GM23248 (cell line): ENCODE measurements at places on chromosomes 4 and X. TPM values are rescaled to one million over a fixed set of nuclear protein-coding genes. Genes with fewer than 3 reads are reported as not detected.

- no peak overlapping the region for H3K4me3 ChIP-seq
- H3K36me3 ChIP-seq: no peaks in the 10 kb centered on the region
- H3K27ac ChIP-seq: no peak overlapping the region
- no peaks in the 10 kb centered on the region for H3K27me3 ChIP-seq
- no peak for DNase-seq
- H3K4me1 ChIP-seq: no peaks in the 10 kb centered on the region
These were observed 384.9 kb downstream of the TLL1 start for GRCh38 chr4:166257891-166258290.

- no peaks in the 10 kb centered on the region for H3K27me3 ChIP-seq
- H3K4me3 ChIP-seq: no peak overlapping the region
- no peak overlapping the region for H3K27ac ChIP-seq
- no peak for DNase-seq
- H3K4me1 ChIP-seq: peaks cover 20% of the 10 kb centered on the region
These were observed 93.6 kb downstream of the TSPAN5 start for GRCh38 chr4:98564852-98565251.

DNA sequence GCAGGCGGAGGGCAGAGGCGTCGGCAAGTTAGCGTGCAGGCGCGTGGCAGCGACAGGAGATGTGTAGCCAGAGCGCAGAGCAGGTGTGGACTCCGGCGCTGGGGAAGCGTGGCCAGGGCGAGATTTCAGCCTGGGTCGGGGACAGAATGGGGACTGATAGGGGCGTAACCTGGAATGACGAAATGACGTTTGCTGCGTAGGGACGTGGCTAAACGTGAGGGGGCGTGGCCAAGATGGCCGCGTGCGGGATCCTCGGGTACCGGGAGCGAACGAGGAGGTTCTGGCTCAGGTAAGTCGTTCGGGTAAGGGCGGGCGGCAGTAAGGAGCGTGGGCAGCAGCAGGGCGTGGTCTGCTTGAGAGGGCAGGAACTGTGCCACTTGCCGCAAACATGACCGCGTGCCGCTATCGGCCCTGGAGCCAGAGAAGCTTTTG is 10.9 kb upstream of the CLTRN start:
- peak; percentile 83 for DNase-seq
- 0 out of 2 replicates have a peak, but pooled peaks cover 3% of the 10 kb centered on the region for H3K4me1 ChIP-seq
- no peaks in the 10 kb centered on the region for H3K36me3 ChIP-seq

DNA sequence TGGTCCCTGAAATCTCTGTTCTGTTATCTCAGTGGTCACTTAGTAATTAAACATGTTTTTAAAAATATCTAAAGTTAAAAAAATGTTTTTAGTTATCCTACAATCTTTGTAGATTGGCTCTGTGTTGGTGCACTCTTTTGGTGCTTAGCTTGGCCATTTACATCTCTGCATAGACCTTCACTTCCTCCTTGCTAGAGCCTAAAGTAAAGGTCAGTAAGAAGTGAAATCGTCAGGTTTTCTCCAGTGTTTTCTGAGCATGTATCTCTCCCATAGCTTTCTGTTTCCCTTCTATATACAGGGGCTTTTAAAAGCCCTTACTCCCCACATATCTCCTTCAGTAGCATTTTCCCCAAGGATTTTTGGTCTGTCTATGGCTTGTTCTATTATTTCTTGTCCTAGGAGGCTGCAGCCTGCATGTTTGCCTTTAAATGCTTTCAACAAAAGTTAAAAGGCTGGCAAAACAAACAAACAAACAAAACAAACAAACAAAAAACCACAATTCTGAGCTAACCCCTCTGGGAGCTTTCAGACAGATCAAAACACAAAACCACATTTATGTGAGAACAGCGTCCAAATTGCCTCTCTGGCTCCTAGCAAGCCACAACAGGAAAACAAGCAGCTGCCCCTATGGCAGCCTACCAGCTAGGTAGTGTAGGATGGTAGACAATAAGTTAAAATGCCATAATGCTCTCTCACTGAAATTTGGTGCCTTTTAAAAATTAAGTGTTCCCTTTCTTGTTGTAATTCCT is 27.3 kb upstream of the GPRASP2 start:
- no peak overlapping the region for H3K4me3 ChIP-seq
- no peak for DNase-seq
- no peaks in the 10 kb centered on the region for H3K4me1 ChIP-seq
- no peak overlapping the region for H3K27ac ChIP-seq
- H3K36me3 ChIP-seq: no peaks in the 10 kb centered on the region

DNA sequence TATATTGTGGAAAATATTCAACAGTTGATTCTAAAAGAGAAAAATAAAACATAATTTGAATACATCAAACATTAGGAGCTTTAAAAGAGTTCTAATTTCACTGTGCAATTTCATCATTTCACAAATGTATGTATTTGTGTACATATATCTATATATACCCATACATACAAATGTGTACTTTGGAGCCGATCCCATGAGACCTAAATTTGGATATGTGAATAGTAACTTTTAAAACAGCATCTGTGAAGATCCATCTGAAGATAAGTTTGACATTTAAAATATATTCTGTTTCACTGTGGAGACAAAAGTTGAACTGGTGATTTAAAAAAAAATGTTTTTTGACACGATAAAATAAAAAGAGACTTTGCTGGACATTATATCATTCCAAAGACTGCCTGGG is 374.0 kb downstream of the TMA16 start:
- no peaks in the 10 kb centered on the region for H3K4me1 ChIP-seq
- no peak overlapping the region for H3K27ac ChIP-seq
- H3K4me3 ChIP-seq: no peak overlapping the region
- no peaks in the 10 kb centered on the region for H3K27me3 ChIP-seq
- no peak for DNase-seq
- no peaks in the 10 kb centered on the region for H3K36me3 ChIP-seq

DNA sequence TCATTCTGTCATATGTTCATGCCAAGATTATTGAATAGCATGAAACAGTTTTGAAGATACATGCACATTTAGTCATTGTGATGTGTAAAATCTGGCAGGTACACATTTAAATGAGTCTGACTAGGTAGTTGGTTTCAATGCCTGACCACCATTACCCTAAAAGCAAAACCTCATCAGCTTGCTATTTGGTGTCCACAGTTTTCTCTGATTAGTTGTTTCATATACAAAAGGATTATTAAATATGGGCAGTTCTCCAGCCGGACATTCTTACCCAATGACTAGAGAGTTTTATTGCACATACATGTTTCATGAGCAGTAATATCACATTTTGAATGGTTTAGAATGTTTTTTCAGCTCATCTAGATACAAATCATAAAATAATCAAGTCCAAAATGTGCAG is 23.7 kb downstream of the DCHS2 start:
- DNase-seq: peak; percentile 13
- H3K27ac ChIP-seq: no peak overlapping the region
- no peaks in the 10 kb centered on the region for H3K36me3 ChIP-seq
- H3K27me3 ChIP-seq: 0 out of 2 replicates have a peak, but pooled peaks cover 4% of the 10 kb centered on the region
- no peaks in the 10 kb centered on the region; the same call in 1 of the 2 replicates for H3K4me1 ChIP-seq
- no peak overlapping the region for H3K4me3 ChIP-seq

DNA sequence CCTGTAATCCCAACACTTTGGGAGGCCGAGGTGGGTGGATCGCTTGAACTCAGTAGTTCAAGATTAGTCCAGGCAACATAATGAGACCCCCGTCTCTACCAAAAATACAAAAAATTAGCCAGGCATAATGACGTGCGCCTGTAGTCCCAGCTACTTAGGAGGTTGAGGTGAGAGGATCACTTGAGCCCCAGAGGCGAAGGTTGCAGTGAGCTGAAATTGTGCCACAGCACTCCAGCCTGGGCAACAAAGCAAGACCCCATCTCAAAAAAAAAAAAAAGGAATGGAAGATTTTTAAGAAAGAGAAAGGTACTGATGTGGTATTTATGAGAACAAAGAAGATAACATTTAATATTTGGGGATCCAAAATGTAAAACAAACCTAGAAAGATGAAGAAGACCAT is 27.0 kb upstream of the NMU start:
- no peak overlapping the region for H3K4me3 ChIP-seq
- H3K36me3 ChIP-seq: no peaks in the 10 kb centered on the region
- no peak for DNase-seq
- H3K27me3 ChIP-seq: peaks cover 4% of the 10 kb centered on the region

- H3K36me3 ChIP-seq: no peaks in the 10 kb centered on the region
- H3K4me1 ChIP-seq: no peaks in the 10 kb centered on the region
- no peaks in the 10 kb centered on the region for H3K27me3 ChIP-seq
- no peak overlapping the region for H3K27ac ChIP-seq
These were observed 1.1 kb downstream of the TKTL1 start for GRCh38 chrX:154296731-154297130.

The IL15 gene
- total RNA-seq: 5.8 and 7.1 TPM in 2 replicates

The SLITRK2 gene
- not detected in 2 replicates for total RNA-seq

The TMEM150C gene
- total RNA-seq: under 0.01 and 0.22 TPM in 2 replicates

The COL4A5 gene
- 13.2 and 14.4 TPM in 2 replicates for total RNA-seq
